ENCODE measurements at places on chromosomes 12 and 14.

GRCh38 chr14:52179141-52179790 is 88.2 kb upstream of the PTGDR start:
- DNase-seq = no peak

GRCh38 chr12:7293670-7294069 is 10.2 kb upstream of the ACSM4 start:
- no peak for DNase-seq

GRCh38 chr12:93121729-93122488 is 192.8 kb upstream of the EEA1 start:
- DNase-seq = no peak

GRCh38 chr12:69108037-69108436 is 131.3 kb upstream of the CPSF6 start:
- DNase-seq = no peak

DNA sequence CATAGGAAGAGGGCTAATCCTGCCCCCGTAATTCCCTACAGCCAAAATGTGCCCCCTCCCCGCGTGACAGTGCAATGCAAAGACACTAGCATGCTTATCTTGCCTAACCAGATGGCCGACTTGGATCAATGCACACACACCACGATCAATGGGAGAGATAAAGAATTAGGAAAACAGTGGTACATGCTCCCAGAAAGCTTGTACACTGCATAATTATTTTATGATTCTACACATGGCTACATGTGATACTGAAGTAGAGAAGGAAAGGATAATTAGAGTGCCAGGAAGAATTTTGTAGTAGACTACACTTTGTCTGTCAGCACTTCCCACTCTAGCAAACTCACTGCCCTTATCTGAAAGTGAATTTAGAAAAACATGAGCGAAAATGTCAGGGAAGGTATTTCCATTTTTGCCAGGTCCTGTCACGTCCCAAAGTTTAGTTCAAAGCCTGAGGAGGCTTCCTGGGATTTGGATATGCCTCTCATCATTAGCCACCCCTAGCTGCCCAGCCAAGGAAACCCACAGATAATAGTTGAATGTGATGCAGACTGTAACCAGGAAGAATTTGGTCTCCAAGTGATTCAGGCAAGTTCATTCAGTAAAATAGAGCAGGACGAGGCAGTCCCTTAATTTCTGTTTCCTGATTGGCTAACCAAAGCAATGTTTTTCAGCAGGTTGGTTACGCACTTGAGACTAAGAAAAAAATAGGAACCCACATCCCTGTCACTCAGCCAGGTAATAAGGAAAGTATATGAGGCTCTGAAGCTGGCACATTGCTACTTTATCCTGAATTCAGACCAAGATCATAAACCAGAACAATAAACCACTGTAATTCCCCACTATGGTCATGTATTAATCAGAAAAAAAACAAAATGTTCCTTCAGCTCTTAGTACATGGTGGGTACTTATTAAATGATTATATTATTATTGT is 199.6 kb upstream of the OTX2 start:
- DNase-seq = no peak

DNA sequence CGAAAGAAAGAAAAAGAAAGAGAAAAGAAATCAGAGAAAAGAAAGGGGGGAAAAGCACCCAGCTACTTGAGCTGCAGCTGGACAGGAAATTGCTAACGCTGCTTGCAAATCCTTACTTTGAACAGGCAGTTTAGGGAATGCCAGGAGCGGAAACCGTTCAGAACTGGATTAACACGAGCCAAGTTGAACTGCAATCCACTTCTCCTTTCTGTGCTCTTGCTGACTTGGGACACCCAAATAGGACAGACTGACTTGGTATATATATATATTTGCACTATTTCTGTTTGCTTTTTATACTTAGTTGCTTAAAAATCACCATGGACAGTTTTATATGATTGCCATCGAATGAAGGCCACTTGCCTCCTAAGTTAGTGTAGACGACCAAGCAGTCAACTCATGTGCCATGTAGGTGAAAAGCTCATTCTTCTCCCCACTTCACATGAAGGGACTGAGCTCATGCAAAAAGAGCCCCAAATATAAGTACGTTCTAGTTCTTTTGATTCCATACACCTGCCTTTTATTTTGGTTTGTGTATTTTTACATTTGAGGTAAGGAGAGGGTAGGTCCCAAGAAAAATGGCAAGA is 5.5 kb downstream of the DUSP6 start:
- DNase-seq = no peak

DNA sequence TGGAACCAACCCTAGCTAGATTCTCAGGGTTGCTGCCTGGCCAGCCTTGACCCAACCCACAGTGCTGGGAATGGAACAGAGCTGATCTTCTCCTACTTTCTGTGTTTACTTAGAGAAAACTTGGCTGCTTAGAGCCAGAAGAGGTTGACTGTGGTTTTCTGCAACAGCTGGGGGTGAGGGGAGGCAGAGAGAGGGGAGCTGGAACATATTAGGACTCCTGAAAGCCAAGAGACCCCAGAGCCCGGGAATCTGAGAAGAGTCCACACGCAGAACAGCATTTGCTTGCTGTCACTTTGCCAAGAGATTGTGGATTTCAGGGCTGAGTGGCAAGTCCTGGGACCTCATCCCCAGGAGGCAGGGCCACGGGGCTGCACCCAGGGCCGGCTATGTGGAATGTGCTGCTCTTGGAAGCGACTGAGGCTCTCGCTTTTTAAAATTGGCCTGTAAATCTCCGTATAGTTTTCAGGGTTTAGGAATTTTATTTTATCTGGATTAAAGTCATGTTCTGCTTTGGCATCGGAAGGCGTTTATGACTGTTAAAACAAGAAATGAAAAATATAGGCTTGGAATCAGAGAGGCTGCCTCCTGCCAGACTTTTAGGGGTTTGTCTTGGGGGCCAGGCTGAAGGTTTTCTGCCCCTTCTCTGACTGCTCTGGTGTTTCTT is 22.3 kb upstream of the MED13L start:
- DNase-seq = no peak

DNA sequence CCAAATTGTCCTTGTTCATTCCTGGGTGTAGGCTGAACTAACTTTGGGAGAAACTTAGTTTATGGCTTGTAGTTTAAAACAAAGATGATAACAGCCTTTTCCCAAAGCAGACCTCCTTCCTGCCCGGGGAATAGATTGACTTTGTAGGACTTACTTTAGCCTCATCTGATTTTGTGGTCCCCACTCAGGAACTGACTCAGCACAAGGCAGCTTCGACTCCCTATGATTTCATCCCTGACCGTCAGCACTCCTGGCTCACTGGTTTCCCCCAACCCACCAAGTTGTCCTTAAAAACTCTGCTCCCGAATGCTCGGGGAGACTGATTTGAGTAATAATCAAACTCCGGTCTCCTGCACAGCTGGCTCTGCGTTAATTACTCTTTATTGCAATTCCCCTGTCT is 40.1 kb upstream of the DDHD1 start:
- DNase-seq = no peak

GRCh38 chr14:81298122-81298521 is 77.4 kb upstream of the GTF2A1 start:
- DNase-seq = no peak

- DNase-seq = peak; percentile 47
These were observed 545 bp downstream of the PPFIA2 start for GRCh38 chr12:81758421-81759189.

DNA sequence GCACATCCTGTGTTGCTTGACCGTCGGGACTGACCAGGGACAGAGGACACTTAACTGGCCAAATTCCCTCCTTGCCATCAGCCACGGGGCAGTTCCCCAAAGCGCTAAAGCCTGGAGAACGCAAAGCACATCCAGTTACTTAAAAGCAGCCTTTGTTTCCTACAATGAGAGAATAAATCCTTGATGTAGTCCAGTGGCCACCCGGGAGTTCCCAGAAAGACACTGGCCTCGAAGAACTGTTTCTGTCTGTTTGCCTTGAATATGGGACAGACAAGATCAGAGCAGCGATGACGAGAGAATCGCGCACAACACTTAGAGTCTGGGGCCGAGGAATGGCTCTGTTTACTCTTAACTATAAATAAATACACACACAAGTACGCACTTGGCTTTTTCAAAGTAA is 102.2 kb downstream of the TNFAIP2 start:
- no peak for DNase-seq

GRCh38 chr12:129903092-129903945 is 506 bp downstream of the TMEM132D start:
- no peak for DNase-seq

DNA sequence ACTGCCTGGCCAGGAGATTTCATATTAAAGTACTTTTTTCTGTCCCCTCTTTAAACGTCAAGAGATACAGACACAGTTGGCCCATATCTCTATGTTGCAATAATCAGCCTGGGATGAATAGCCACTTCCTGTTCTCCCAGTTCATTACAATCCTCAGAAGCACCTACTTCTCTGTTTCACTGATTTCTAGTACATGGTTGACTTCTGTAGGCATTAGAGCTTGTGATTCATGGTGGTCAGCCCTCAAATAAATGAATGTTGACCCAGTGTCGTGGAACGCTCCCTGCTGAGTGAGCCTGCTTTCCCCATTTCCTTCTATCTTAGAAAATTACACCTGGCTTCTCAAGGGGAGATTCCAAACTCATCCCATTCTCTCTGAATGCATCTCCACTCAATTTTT is 416.7 kb downstream of the PDZRN4 start:
- DNase-seq = no peak

DNA sequence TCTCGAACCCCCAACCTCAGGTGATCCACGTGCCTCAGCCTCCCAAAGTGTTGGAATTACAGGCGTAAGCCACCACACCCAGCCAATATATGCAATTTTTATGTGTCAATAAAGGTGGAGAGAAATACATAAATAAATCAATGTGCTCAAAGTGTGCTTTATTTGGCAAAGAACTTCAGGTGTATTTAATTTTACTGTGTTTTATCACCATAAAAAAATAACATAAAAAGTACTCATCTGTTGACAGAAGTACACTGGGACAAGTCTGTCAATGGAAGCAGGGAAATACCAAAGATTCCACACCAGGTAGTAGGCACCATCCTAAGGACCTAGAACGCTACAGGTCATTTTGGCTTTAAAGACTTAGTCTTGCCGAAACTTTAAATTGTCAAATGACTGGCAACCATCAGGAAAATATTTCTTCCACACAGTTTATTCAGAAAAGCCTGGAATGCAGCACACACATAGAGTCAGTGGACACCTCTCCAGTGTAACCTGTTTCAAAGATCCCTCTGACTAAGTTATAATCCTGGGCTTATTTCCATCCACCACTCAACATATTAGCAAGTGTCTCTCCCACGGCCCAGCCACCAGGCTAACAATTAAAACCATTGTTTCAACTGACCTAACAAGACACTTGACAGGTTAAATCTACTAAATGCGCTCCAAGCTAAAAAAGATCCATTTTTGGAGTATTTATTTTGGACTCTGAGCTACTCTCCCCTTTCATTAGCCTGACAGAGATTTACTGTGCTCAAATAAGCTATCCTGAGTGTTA is 4.2 kb downstream of the ERO1A start:
- no peak for DNase-seq

GRCh38 chr12:121942145-121942718 is 23.8 kb downstream of the CFAP251 start:
- no peak for DNase-seq

GRCh38 chr12:9701380-9702154 is 31.3 kb downstream of the CLECL1 start:
- DNase-seq = no peak

GRCh38 chr12:103771466-103771865 is 69.6 kb downstream of the NT5DC3 start:
- no peak for DNase-seq

DNA sequence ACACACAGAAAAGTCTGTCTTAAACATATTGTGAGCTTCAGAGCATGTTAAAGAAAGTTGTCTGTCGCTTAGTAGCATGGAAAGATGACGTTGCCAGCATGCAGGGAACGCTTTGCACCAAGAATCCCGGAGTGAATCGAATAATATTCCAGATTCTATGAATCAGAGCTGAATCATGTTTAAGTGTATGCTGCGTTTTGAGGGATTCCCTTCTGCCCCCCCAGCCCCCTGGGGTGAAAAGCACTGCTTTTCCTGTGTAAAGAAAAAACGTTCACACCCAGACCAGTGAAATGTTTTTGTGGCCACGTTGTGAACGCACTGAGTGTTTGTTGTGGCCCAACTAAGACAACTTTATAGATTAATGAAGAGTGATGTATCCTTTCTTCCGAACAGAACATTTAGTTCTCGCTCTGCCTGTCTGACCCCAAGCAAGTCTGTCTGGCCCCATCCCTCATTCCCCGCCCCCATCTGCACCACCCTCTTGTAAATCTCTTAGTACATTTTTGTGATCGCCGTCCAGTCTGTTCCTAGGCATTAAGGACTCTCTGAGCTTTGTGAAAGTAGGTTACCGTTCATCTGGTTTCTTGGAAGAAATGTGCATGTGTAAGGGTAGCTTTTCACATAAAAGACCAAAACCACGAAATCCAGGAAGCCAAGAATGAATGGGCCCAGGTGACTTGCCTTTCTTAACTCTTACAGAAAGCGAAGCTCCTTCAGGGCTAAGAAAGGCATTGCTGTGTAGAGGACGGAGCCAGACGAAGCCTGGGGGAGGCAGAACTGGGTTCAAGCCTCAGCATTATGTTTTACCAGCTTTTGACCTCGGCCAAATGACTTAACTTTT is 103.0 kb downstream of the SAMD4A start:
- no peak for DNase-seq

GRCh38 chr12:96152164-96152563 is 42.0 kb upstream of the ELK3 start:
- no peak for DNase-seq

DNA sequence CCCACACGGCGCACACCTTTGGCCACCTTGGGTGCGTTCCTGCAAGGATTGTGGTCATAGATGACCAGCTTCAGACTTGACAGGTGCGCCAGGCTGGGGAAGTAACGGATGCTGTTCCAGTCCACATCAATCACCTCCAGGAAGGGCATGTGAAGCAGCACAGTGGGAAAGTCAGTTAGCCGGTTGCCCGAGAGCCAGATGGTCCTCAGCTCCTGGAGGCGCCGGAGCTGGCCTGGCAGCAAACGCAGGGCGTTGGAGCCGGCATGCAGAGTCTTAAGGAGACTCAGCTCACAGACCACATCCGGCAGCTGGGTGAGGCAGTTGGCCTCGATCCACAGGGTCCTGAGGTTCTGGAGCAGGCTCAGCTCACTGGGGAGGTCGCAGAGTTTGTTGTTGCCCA is 581 bp downstream of the LRRC10 start:
- no peak for DNase-seq

- DNase-seq = no peak
These were observed 15.7 kb downstream of the AMN start for GRCh38 chr14:102938191-102938590.

DNA sequence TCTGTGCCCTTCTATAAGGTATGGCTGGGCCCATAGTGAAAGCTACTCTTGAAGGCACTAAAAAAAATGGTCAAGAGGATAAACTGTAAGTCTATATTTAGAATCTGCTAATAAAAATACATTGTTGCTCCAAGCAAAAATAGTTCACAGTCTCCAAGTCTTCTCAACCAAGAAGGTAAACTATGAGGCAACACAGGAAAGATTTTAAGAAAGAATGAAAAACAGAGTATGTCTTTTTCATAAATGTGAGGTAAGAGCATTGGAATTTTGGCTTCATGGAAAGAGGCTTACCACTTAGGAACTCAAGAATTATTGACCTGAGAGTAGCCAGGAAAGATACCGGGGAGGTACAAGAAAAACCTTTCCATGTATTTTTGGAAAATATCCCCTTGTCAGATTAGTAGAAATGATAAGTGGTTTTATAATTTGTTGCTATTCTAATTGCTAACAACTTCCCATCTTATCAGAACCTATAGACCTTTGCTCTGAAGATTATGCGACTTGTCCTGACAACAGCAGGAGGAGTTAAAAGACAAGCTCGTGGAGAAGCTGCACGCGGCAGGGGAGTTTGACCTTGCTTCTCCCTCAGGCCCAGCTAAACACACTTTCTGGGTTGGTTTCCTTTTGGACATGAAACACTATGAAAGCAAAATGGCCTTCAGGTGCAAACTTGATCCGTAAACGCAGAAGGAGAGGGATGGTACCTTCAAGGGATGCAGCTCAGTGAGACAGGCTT is 238.1 kb downstream of the FOXN3 start:
- no peak for DNase-seq

Data from anterior cingulate cortex (tissue), 58 donors.